Right renal pelvis (tissue), 4 donors: ENCODE measurements at places on chromosomes 4 and X.

DNA sequence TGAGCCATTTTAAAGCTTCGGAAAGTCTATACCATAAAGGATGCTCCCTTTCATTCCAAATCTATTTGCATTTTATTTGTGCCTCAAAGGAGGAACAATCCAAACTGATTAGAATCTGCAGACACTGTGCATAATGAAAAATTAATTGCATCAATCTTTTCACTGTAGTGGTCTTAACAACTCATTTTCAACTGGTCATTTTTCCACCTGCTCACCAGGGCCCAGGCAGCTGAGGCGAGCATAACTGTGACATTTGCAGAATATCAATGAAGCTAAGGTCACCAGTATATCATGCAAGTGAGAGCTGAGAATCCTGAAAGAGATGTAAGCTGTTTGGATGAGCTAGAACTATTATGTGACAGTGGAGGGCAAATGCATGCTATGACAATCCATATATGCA is 387.3 kb upstream of the TECRL start:
- no peak for DNase-seq

DNA sequence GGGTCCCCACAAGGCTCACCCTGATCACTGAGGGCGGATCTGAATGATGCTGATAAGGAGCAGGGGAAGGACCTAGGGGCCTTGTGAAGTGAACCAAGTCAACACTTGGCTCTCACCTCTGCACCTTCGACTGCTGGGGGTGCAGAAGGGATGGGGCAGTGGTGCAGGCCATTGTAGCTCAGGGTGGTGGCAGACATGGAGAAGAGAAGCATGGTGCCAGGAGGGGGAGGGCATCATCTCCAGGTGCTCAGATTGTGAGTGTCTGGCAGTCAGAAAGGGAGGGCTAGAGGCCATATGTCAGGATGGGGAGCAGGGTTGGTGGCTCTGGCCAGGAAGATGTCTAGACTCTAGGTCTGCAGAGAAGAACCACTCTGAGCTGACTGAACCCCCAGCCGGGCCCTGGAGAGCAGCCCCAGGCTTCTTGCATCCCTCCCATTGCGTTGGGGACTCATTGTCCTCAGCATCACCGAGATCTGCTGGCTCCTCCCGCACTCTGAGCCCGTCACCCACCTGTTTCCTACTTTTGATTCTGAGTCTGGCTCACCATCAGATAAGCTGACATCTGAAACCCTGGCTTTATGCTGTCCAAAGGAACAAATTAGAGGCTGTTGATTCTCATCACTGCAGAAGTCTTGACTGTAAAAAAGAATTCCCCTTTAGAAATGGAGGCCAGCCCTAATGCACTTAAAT is 3.8 kb downstream of the APLN start:
- no peak for DNase-seq

- no peak for DNase-seq
These were observed 62.3 kb downstream of the LNX1 start for GRCh38 chr4:53529025-53529424.

DNA sequence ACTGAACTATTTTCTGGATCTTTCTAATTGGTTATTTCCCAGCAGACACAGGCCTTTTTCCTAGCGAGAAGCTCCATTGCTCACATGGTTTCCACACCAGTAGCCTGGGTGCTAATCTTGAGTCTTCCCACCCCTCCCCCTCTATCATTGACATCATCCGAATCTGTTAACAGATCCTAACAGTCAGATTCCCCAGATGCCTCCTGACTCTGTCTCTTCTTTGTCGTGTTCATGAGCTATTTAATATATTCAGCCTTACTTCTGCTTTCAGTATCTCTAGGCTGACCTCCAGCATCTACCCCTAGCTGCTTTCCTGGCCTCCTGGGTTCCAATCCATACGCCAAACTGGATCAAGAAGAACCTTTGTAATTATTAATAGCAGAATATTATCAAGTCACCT is 85.0 kb downstream of the CLNK start:
- DNase-seq, result no peak

- DNase-seq, result no peak
These were observed 231.3 kb upstream of the CT83 start for GRCh38 chrX:116694046-116694445.

DNA sequence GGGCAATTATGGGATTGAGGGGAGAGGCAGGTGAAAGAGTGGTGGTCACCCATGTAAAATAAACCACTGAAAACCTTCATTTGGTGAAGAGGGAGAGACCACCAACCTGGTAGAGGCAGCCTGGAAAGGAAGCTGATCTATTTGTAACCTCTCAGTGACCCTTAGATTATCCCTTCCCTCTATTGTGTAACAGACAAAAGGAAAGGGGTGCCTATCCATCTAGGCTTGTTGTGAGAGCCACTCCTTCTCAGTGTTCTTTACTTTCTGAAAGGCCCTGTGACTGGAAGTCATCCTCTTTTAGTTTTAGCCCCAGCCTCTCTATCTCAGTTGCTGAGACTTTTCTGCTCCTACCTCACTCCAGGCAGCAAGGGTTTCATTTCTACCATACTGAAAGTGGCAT is 142.4 kb downstream of the TMEM164 start:
- DNase-seq, result no peak

DNA sequence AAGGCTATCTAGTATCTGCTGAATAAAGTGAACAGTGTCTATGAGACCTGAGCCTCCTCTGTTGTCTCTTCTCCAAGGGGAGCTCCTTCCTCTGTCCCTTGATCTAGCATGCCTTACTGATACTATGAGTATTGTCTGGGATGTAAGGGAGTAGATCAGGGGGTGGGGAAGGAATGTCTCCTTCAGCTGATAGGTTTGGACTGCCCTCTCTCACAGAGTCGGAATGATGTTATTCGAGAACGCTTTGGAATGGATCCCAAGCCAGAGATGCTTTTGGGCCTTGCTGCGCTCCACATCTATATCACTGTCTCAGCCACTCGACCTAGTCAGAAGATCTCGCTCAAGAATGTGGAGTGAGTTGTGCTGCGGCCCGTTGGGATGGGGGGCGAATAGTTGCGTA is 68.3 kb upstream of the PRPS1 start:
- no peak for DNase-seq

GRCh38 chr4:124833831-124834505 is 121.4 kb upstream of the ANKRD50 start:
- DNase-seq, result no peak

- DNase-seq, result no peak
These were observed 2.7 kb downstream of the BCOR start for GRCh38 chrX:40094900-40095582.

DNA sequence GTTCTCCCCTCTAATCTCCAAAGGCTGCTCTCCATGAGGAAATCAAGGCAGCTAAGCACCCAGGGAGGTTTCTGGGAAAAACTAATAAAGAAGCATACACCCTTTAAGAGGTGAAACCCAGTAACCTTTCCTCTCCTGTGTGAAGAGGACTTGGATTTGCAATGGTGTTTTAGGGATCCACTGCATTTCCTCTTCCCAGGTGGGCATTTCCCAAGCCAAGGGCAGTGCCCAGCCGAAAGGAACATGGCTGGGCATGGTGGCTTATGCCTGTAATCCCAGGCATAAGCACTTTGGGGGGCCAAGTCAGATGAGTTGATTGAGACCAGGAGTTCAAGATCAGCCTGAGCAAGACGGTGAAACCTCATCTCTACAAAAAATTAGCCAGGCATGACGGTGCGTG is 5.4 kb upstream of the ZNF185 start:
- DNase-seq, result no peak

- DNase-seq, result no peak
These were observed 4.4 kb downstream of the SEPTIN11 start for GRCh38 chr4:76953956-76954355.

GRCh38 chr4:99861120-99861905 is 32.9 kb downstream of the LAMTOR3 start:
- no peak for DNase-seq

DNA sequence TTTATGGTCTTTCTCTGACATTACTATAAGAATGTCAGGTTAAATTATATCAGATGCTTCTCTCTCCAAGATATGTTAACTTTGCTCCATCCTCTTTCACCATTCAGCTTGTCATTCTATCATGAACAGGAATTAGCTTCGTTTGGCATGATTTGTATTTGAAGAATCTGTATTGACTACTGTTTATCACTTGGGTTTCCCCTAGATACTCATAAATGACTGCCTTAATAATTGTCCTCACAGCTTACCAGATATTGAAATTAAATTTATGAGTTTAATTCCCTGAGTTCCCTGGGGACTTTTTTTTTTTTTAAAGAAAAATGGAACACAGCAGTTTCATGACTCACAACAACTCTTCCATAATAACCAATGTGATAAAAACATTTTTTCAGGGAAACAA is 76.2 kb upstream of the EOLA2 start:
- DNase-seq, result no peak

DNA sequence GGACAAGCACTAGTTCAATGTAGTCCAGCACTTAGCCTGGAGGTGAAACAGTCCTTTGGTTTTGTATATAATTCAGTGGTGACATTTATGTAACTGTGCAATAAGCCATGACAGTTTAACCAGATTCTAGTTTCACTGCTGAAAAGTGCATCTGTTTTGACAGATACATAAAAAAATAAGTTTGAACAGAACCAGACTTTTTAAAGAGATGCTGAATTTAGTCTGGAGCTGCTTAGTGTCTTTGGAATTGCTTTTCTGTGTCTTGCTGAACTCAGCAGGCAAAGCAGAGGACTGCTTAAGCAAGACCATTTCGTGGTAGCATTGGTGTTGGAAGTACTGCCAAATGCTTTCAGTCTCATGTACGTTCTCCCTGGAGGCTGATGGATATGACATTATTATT is 393.5 kb downstream of the MAPK10 start:
- DNase-seq, result no peak

DNA sequence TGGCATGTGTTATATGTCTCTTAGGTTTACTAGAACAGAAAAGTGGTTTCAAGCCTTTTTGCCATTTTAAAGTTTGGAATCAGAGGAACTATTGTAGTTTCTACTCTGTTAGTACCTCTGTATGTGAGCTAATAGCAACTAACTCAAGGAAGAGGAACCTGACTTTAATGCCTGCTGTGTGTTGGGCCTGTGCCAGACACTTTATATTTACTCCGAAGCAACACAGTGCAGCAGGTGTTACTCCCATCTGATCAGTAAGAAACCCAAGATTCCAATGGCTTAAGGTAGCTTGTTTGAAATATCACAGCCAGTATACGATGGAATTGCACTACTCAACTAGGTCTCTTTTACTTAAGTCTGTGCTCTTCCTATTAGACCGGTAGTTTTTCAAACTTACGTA is 79.2 kb downstream of the USP9X start:
- no peak for DNase-seq
